Dermis lymphatic vessel endothelial cell (primary cell): ENCODE measurements at places on chromosomes 12 and 14. TPM values are rescaled to one million over a fixed set of nuclear protein-coding genes. Genes with fewer than 3 reads are reported as not detected.

Gene STYK1
- total RNA-seq: 2.7 and 7.8 TPM in 2 replicates

Gene MAP4K5
- total RNA-seq: 51.9 and 76.2 TPM in 2 replicates

Gene HOXC6
- total RNA-seq: under 0.01 TPM in 1 of 2 replicates, not detected in the other

Gene FITM1
- total RNA-seq: 0.34 and 0.76 TPM in 2 replicates

Gene CLEC4D
- not detected in 2 replicates for total RNA-seq

Gene KRT74
- not detected in 2 replicates for total RNA-seq

Gene HAL
- total RNA-seq: 0.11 and 0.17 TPM in 2 replicates

Gene CATSPERB
- total RNA-seq: 0.52 and 0.76 TPM in 2 replicates

Gene KRT73
- not detected in 2 replicates for total RNA-seq

Gene PLA2G1B
- not detected in 2 replicates for total RNA-seq

Gene C12orf56
- total RNA-seq: not detected in 2 replicates

Gene STAC3
- 0.11 and 0.34 TPM in 2 replicates for total RNA-seq

Gene IAPP
- total RNA-seq: not detected in 2 replicates
